Pericardium fibroblast (primary cell): ENCODE measurements at places on chromosomes 7 and 10. TPM values are rescaled to one million over a fixed set of nuclear protein-coding genes. Genes with fewer than 3 reads are reported as not detected.

The DYNC1I1 gene
- total RNA-seq = 0.12 TPM in 1 of 2 replicates, not detected in the other

The OR2A7 gene
- 0.17 TPM in 1 of 2 replicates, not detected in the other for total RNA-seq

The RAB11FIP2 gene
- 8.2 and 36.0 TPM in 2 replicates for total RNA-seq

The TFR2 gene
- 0.47 TPM in 1 of 2 replicates, not detected in the other for total RNA-seq

The ACSL5 gene
- 4.3 and 6.5 TPM in 2 replicates for total RNA-seq

The FBXL13 gene
- 0.93 and 3.0 TPM in 2 replicates for total RNA-seq

The C10orf143 gene
- total RNA-seq = 0.77 and 1.1 TPM in 2 replicates

The OR13A1 gene
- total RNA-seq = not detected in 2 replicates
